ENCODE measurements at places on chromosomes 3 and 15. TPM values are rescaled to one million over a fixed set of nuclear protein-coding genes. Genes with fewer than 3 reads are reported as not detected.

- DNase-seq, result no peak
Observed at GRCh38 chr15:84889313-84889990, 5.0 kb downstream of the SLC28A1 start.

DNA sequence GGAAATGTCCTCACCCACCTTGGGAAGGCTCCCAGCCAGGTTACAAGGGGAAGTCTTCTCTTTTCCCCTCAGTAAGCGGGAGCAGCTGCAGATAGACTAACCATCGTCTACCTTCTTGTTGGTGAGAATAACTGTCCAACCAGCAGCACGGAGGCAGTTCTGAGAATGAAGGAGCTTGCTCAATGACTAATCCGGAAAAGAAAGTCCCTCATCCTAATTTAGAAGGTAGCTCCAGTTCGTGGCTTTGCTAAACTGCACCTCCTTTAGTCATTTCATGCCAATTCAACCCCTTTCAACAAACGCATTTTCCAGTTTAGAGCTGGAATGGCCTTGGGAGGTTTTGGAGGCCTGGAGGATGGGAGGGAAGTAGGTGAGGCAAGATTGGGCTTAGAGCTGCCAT, 527.4 kb upstream of the PROK2 start:
- DNase-seq, result no peak

DNA sequence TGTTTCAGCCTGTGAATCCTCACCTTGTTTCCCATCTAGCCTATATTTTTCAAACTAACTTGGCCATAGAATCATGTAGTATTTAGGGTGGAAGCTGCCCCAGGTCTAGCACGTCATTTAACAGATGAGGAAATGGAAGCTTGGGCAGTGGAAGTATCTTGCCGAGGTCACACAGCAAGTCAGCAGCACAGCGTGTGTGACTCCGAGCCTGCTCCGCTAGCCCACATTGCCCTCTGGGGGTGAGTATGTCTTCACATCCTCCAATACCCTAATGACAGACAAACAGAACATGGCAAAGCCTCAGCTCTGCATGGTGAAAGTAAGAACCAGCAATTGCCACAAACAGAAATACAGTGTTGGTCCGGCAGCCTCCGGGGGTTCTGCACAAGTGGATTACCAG, 2.2 kb upstream of the CCR5 start:
- DNase-seq, result peak; percentile 40

GRCh38 chr3:138461246-138461645, 26.8 kb downstream of the ESYT3 start:
- peak; percentile 3 for DNase-seq

GRCh38 chr3:86800116-86800515, 190.8 kb downstream of the VGLL3 start:
- DNase-seq, result no peak

ACAD11 gene
- 24.9 TPM for polyA plus RNA-seq

GRCh38 chr3:187136337-187136736, 3.0 kb downstream of the RPL39L start:
- DNase-seq, result no peak

- DNase-seq, result no peak
Observed at GRCh38 chr15:31439328-31439727, 112.7 kb downstream of the KLF13 start.

- no peak for DNase-seq
Observed at GRCh38 chr3:13057282-13058040, 15.8 kb downstream of the IQSEC1 start.

Data from hepatocyte (in vitro differentiated cells).